ENCODE measurements at places on chromosomes 12 and 14.

DNA sequence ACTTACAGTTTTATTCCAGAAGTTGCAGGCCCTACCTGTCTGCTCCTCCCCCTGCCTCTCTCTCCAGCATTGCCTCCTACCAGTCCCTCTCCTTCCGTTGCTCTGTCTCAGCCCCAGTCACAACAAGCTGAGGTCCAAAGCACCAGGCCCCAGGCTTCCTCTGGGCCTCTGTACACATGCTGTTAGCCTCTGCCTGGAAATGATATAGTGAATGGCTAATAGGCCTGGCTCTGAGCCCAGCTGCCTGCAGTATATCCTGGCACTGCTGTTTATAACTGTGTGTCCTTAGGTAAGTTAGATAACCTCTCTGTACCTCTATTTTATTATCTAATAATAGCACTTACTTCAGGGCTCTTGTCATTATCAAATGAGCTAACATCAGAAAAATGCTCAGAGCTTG, 114.9 kb upstream of the PWP1 start:
- DNase-seq = no peak

DNA sequence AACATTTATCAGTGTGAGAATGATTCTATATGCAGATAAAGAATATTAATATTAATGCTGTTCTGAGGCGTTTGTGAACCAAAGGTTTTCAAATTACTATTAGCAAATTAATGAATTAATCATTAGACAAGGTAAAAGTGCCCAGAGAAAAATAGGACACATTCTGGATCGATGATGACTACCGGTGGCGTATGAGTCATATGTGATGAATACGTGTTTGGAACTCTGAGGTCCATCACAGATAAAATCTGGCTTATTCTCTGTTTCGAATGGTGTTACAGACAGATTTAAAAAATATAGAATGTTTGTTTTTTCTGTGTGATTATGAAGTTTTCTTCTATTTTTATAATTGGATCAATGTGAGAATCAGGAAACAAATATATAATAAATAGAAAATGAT, 79.2 kb upstream of the RTL1 start:
- no peak for DNase-seq

- DNase-seq = no peak
These were observed 147.4 kb downstream of the RMST start for GRCh38 chr12:97609957-97610356.

- no peak for DNase-seq
These were observed 9.8 kb upstream of the C12orf42 start for GRCh38 chr12:103505371-103506236.

DNA sequence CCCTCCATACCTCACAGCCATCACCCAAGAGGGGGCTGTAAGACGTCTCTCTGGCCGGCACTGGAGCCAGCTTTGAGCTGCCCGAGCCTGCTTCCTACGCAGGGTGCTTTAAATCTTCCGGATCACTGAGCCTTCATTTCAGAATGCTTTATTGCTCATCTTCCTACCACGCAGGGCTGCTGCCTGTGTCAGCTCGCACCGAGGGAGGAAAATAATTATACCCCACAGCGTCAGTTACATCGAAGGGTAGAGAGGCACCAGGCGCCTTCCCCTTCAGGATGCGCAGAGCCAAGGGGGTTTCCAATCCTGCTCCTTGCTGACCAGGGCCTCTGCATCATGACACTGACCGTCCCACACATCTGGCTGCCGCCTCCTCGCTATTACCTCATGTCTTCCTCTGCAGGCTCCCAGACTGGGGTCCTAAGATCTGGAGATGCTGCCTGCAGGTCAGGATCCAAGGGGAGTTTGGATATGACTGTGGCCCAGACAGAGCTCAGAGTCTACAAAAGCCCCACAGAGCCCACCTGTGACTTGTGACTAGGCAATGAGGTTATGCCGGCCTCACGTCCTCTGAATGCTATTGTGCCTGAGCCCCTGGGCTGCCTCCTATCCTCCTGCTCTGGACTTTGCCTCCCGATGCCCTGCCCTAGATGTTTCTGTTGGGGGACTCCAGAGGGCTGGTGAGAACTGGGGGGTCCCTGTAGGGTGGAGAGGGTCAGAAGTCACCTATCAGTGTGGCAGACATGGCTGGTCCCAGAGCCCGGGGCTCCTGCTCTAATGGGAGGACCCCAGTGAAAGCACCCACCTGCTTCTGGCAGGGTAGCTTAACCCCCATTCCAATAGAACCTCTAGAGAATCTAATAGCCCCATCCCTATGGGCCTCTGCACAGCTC, 220.3 kb upstream of the RTL1 start:
- no peak for DNase-seq

DNA sequence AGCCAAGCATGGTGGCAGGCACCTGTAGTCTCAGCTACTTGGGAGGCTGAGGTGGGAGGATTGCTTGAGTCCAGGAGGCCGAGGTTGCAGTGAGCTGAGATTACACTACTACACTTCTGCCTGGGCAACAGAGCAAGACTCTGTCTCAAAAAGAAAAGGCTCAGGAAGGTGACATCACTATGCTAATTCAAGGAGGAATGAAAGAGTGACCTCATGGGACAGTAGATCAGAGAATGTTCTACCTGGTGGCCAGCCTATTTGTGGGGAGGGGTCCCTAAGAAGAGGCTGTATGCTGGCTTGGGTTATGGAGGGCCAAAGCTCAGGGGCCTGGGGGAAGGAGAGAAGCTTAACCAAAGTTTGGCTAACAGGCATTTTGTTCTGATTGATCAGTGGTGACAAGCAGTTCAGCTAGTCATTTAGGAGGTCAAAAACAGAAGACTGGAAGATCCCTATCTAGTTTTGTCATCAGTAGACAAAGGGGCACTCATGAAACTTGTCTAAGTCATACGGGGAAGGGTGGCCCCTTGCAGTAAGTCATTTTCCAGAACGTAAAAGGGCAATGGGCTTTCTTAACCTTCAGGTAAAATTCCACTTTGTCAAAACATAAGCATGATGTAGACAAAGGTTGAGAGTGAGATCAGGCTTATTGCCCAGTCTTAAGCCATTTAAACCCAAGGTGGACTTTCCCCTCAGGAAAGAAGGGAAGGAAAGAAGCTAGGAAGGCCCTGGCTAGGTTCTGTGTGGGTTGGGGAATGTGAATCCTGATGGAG, 60.8 kb upstream of the EEA1 start:
- no peak for DNase-seq

DNA sequence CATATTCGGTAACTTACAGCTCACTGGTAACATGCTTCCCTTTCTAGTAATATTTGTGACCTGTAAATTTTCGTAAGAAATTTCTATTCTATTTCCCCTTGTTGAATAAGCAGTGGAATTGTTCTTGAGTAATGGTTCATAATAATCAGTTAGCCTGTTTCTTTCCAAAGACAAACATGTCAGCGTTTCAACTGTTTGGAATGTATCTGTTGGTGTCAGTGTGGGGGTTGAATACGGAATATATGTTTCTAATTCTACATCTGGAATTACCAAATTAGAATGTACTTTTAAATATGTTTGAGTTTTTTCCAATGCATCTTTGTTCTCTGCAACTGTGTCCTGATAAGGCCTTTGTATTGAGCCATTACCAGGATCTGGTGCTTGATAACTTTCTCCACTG, 2.0 kb downstream of the BBS10 start:
- no peak for DNase-seq

DNA sequence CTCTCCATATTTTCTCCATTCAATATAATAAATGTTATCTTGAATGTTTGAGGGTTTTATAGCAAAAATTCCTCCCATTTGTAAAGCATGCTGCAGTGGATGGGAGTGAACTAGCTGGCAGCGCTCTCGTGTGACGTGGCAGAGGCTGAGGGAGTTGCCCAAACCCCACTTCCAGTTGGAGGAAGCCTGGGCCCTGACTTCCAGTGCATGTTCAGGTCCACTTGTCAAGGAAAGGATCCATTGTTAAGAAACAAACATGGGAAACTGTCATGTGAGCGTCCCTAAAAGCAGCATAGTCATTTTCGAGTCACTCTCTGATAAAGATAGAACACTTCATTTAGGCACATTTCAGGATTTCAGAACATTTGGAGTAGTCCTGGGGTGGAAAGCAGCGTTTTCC, 116.6 kb downstream of the SLC25A47 start:
- no peak for DNase-seq

Data from HS-27A (cell line).